HCT116 (cell line): ENCODE measurements at places on chromosomes 4 and X.

DNA sequence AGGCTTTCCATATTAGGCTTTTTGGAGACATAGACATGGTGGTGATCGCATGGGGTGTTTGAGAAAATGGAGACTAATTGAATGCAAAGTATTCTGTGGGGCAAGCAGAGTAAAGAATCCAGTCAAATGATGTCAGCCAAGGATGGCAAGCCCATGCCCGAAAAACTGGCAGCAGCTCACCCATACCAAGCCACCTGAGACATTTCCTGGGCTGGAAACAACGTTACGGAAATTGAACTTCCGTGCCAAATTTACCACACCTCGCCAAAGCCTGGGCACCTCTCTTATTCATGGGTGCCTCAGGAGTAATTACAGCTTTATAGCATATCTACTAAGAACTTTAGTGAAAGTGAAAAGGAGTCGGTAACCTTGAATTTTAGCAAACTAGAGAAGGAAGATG lies 166.4 kb downstream of the CBR4 start:
- no peak for DNase-seq

DNA sequence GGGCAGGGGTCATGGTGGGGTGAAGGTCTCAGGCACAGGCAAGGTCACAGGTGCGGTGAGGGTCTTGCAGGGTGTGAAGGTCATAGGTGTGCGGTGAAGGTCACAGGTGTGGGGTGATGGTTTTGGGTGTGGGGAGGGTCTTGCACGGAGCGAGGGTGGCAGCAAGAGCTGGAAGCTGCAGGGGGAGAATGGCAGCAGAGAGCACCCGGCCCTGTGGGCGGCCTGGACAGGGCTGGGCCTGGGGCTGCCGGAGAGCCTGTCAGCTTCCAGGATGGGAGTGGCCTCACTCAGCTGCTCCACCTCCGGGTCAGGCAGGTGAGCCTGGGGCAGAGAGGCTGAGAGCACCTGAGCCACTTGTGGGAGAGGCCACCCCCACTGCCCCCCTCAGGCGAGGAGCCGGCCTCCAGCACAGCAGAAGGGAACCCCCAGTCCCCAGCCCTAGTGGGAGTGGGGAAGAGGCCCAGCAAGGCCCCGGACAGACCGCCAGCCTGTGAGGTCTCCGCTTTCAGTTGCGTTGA lies 1.5 kb downstream of the MSANTD1 start:
- DNase-seq, result no peak

- no peak for DNase-seq
These were observed 332.8 kb upstream of the PUDP start for GRCh38 chrX:7480721-7481120.

DNA sequence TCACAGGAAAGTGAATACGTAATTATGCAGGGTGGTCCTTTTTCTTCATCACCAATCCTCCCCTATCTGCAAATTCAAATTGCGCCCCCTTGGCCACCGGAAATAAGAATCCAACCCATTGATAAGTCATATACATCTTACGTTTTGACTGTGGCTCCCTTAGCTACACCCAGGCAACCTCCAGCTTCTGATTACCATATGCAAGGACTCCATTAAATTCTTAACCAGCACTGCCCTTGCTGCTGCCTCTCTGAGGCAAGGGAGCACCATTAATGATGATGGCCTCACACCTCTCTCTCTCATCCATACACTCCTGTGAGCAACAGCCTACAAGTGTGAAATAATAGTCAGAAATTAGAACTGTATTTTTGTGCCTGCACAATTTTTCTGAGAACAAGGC lies 106.0 kb upstream of the NOCT start:
- no peak for DNase-seq

GRCh38 chr4:41913509-41913908 lies 21.7 kb upstream of the TMEM33 start:
- DNase-seq, result peak; percentile 51

- DNase-seq, result no peak
These were observed 3.9 kb downstream of the ARL13A start for GRCh38 chrX:100973411-100973810.

DNA sequence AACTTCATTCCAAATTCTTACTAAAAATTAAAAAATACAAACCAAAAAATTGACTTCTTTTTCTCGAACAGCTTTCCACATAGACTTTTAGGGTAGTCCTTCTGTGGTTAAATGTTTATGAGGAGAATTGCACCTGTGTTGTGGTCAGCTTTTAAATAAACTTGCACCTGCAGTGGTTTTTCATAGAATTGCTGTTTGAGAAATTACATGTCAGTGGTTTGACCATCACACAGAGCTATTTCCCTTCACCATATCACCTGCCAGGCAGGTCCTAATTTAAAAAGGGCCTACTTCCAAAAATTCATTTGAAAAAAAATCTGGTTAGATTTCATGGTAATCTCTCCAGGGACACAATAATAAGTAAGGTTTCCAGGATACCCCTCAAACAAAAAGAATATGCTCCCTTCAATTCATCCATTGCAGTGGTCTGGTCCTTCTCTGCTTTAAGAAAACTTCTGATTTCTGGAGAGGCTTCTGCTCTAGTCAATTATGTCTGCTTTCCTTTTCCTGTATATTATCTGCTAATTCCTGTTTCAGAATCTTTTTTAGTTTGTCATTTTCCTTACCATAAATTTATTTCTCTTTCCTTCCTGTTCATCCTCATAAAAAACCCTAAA lies 9.8 kb upstream of the UTP3 start:
- no peak for DNase-seq

DNA sequence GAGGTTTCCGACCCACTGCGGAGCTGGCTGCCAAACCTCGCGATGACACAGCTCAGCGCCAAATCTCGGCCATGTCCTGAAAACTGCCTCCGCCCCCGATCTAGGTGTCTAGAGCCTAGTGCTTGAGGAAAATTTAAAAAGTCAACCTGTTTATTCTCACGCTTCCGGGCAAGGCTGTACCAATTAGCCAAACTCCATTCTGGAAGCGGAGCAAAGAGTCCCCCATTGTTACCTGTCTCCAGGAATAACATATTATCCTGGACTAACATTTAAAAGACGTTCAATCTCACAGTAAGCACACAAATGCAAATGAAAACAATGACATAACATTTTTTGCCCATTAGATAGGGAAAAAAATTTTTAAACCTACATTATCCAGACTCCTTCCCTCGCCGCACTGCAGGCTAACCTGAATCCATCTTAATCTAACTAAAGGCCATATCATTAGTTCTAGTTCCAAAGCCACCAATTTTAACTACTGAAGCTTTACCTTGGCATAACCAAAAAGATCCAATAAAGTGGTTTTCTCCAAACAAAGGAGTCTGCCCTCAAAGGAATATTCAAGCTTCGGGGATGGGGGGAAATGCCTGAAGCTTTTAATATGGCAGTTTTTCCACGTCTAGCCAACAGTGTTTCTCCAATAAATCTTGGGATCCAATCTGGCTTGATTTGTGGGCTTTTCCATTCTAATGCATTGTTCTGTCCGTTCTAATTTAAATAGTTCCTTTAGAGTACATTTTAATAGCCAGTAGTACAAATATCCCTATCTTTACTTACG lies 1.9 kb downstream of the HUWE1 start:
- no peak for DNase-seq

DNA sequence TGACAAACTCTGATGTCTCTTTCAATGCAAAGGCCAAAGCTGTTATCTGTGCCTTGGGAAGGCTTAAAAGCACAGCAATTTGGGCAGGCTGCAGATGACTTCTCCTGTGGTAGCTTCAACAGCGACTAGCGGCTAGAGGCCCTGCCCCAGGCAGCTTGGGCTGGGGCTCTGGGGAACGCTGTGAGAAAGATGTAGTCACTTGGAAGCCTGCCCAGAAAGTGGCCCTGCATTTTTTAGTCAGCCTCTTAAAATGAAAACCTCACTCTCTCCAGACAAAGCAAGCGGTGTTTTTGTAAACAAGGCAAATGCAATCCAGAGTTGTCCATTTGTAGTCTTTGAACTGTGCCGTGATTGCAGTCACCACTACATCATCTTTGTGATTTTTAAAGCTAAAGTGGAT lies 27.5 kb downstream of the PCYT1B start:
- DNase-seq, result no peak

DNA sequence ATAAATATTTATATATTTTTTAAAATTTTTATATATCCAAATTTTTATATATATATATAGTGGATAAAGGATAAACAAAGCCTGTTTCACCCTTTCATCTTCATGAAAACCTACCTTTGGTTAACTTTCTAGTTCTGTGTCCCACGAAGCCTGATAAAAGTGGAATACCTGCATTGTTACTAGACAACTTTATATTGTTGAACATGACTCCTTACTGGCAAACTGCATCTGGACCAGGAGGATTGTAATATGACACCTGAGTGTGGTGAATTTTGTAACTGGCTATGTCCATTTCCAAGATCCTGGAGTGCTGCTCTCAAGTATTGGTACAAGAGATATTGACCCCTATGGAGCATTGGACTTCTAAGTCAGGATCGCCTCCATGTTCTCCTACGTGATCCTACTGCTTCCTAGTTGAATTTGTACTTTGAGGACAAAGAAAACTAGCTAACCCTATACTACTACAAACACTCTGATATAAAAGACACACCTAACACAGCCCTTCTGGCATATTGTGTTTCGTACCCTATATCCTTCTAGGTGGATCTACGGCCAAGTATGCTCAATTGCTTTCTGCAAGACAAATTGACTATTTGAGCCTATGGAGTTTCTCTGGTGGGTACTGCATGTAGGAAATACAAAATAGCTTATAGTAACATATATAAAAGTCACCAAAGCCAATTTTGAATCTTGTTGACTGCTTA lies 61.3 kb upstream of the PRRG1 start:
- DNase-seq, result no peak

GRCh38 chrX:136147976-136148375 lies 643 bp downstream of the FHL1 start:
- no peak for DNase-seq

GRCh38 chr4:98570151-98570797 lies 88.1 kb downstream of the TSPAN5 start:
- no peak for DNase-seq

- DNase-seq, result no peak
These were observed 521.9 kb downstream of the FAT4 start for GRCh38 chr4:125836597-125837195.

- DNase-seq, result no peak
These were observed 68.7 kb downstream of the ENPP6 start for GRCh38 chr4:184148738-184149637.

- DNase-seq, result no peak
These were observed 1069.4 kb downstream of the C4orf33 start for GRCh38 chr4:130165381-130165780.

DNA sequence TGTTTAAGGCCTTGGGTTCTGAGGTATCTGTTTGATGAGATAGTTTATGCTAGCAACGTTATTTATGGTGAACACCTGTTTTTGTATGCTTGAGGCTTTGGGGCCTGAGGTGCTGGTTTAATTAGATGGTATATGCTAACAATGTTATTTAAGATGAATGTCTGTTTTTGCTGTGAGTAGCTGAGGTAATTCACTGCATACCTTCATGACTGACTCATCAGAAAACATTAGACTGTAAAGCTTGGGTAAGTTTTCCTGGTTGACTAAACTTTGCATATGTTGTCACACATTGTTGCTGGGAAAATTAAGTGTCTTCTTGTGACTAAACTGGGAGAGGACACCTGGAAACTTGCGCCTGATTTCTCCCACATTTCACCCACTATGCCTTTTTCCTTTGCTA lies 1026.6 kb downstream of the RAPGEF2 start:
- DNase-seq, result peak; percentile 18
